ENCODE measurements at places on chromosomes 12 and 14.

DNA sequence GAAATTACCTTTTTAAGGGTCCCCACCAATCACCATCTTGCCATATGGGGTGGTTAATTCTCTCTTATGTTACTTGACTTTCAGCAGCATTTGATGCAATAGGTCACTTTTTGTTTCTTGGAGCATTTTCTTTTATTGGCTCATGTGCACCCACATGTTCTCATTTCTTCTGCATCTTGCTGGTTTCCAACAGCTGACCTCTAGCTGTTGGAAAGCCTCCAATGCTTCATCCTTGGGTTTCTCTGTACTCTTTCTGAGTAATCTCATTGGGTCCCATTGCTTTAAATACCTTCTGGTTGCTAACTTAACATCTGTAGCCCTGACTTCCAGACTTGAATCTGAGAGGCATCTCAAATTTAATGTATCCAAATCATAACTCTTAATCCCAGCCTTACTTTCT, 116.8 kb downstream of the CRADD start:
- DNase-seq, result no peak

- DNase-seq, result no peak
These were observed 33.9 kb upstream of the LTBP2 start for GRCh38 chr14:74645756-74646470.

GRCh38 chr12:46207644-46208043, 61.2 kb downstream of the SLC38A1 start:
- DNase-seq, result no peak

DNA sequence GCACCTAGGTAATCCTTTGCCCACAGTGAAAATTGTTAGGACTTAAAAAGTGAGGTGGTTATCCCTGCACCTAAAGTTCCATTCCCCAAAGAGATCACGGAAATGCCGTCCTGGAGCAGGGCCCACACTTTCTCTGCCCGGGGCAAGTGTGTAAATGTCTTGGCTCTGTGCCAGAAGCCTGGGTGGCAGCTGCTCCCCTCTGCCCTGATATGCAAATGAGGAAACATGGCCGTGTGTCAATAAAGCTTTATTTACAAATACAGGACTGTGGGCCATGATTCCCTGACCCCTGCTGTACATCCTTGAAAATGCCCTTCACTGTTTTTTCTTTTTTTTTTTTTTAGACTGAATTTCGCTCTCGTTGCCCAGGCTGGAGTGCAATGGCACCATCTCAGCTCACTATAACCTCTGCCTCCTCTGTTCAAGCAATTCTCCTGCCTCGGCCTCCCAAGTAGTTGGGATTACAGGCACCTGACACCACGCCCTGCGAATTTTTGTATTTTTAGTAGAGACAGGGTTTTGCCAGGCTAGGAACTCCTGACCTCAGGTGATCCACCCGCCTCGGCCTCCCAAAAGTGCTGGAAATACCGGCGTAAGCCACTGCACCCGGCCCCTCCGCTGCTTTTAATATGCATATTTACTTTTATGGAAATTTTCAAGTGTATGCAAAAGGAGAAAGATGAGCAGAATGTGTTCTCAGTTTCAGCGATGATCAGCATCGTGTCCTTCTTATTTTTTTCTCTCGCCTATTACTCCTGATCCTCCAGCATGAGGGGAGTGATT, 75.5 kb downstream of the GALNT9 start:
- DNase-seq, result peak; percentile 44

- DNase-seq, result no peak
These were observed 13.6 kb downstream of the ABCD2 start for GRCh38 chr12:39605996-39606395.

- no peak for DNase-seq
These were observed 98.6 kb downstream of the CACNA1C start for GRCh38 chr12:2151391-2151790.

- no peak for DNase-seq
These were observed 105.8 kb downstream of the SPTSSA start for GRCh38 chr14:34356264-34356654.

DNA sequence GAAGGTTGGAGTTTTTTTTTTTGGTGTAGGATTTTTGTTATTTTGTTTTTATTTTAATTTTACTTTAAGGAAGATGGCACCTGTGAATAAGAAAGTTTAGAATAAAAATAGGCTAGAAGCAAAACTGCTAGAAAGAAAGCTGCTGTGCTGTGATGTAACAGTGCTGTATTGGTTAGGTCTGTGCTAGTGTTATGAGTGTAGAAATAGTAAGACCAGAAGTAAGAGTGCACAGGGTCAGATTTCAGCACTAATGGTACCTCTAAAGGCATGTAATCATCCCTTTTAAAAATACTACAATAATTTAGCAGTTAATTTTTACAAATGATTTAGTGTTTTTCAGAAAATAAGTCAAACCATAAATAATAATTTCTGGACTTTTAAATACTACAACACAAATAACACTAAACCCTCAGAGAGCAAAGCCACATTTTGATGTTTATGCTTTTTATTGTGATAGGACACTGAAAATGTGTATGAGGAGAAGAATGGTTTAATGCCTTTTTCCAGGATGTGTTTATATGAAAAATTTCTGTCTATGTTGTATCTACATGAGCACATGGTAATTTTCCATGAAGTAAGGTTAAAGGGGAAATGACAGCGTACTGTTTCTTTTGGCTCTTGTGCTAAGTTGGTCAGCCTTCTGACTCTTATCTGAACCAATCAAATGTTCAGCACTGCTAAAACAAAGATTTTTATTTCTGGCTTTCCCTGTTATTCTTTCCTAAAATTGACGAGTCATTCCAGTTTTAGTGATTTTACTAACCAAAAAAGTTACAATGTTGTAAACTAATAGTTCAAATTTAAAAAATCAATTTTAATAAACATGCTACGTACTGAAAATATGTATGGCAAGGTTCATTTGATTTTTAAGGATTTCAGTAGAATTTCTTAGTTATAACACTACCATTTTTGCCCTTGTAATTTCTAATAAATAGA, 96.1 kb downstream of the PPHLN1 start:
- DNase-seq, result peak; percentile 16

- no peak for DNase-seq
These were observed 1.3 kb downstream of the FBXO33 start for GRCh38 chr14:39430762-39431415.

- no peak for DNase-seq
These were observed 553.0 kb downstream of the SLC16A7 start for GRCh38 chr12:60148831-60149230.

DNA sequence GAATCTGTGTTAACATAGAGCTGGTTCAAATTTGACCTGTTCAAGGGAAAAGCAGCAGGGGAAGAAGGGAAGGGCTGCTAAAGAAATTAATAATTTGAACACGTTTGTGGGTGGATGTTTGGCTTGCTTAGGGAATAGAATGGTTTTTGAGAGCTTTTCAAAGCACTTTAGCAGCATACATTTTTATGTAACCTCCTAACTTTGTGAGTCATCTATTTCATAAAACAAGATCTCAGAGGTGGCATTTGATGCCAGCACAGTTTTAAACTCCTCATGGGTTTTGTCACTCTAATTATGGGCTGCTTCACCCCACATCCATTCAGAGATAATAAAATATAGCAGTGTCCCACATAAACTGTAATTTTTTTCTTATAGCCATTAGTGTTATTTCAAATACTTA, 143.8 kb downstream of the ACSS3 start:
- DNase-seq, result no peak

- no peak for DNase-seq
These were observed 292.6 kb upstream of the SYT1 start for GRCh38 chr12:78571953-78572352.

GRCh38 chr14:103020271-103021170, 36.8 kb downstream of the CDC42BPB start:
- DNase-seq, result no peak

GRCh38 chr12:28998662-28999120, 150.4 kb upstream of the FAR2 start:
- DNase-seq, result peak; percentile 37

DNA sequence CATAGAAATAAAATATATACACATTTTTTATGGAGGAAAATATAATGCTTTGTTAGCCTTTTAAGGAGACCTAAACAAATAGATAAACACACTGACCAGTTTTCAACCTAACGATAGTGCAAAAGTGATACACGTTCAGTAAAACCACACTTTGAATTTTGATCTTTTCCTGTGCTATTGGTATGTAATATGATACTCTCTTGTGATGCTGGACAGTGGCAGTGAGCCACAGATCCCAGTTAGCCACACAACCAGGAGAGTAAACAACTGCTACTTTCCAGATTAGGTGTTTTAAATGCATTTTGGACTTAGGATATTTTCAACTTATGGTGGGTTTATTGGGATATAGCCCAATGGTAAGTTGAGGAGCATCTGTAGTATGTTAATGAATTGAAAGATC, 243.1 kb downstream of the ERC1 start:
- DNase-seq, result no peak

DNA sequence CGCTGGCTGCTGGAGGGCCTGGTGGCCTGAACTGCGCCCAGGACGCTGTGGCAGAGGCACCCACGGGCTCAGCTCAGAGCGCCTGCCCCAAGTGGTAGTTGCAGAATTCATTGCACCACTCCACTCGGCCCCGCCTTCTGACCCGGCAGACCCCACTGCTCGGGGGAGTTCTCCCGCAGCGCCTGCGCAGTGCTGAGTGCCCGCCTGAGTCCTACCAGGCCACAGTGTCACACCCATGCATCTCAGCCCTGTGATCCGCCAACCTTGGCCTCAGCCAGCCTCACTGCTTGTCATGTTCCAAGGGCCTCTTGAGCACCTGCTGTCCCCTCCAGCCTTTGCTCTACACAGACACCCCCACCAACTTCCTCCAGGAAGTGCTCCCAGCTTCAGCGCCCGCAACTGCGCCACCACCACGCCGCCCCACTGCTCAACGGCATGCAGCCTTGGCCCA, 12.2 kb downstream of the DEGS2 start:
- DNase-seq, result peak; percentile 83

GRCh38 chr12:90520002-90520734, 434.8 kb downstream of the CCER1 start:
- no peak for DNase-seq

DNA sequence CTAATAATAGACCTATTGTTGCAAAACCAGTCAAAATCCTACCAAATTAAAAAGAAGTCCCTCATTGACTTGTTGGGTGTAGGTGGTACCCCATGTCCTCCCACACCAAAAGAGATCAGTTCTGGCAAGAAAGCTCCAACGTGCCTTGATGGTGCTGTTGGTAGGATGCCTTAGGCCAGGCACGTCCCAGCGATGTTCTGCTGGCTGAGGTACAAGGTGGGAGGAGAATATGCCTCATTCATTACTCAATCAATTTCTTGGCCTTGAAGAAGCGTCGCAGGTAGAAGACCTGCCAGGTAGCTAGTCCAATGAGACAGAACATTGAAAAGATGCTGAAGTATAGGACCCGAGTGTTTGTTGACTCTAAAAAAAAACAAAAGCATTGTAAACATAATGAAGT, 7.8 kb upstream of the NEK9 start:
- DNase-seq, result no peak

- no peak for DNase-seq
These were observed 566.0 kb upstream of the USP15 start for GRCh38 chr12:61694214-61694613.

DNA sequence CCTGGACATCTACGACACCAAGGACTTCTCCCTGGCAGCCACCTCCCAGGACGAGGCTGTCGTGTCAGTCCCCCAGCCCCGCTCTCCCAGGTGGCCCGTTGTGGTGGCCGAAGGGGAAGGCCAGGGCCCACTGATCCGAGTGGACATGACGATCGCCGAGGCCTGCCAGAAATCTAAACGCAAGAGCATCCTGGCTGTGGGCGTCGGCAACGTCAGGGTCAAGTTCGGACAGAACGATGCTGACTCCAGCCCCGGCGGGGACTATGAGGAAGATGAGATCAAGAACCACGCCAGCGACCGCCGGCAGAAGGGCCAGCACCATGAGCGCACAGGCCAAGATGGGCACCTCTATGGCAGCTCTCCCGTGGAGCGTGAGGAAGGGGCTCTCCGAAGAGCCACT, 118.6 kb downstream of the SLC15A4 start:
- no peak for DNase-seq

GRCh38 chr14:95011445-95012006, 145.8 kb downstream of the DICER1 start:
- DNase-seq, result no peak

GRCh38 chr12:48024735-48025134, 20.5 kb upstream of the COL2A1 start:
- no peak for DNase-seq

GRCh38 chr14:74927225-74927624, 4.2 kb upstream of the RPS6KL1 start:
- no peak for DNase-seq

- no peak for DNase-seq
These were observed 13.1 kb upstream of the RIN3 start for GRCh38 chr14:92500491-92500941.

DNA sequence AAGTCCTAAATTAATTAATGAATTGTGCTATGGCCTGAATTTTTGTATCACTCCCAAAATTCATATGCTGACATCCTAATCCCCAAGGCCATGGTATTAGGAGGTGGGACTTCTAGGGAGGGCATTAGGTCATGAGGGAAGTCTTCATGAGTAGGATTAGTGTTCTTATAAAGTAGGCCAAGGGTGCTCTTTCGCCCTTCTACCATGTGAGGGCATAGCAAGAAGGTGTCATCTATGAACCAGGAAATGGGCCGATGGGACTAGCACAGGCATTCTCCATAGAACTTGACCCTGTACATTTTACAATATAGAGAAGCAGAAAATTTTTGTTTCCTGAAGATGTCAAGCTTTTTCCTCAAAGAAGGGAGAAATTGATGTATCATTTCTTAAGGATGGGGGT, 12.5 kb downstream of the SYT10 start:
- no peak for DNase-seq

GRCh38 chr12:70853326-70853725, 67.2 kb downstream of the PTPRR start:
- peak; percentile 86 for DNase-seq

- DNase-seq, result no peak
These were observed 1598.0 kb upstream of the TMEM132C start for GRCh38 chr12:126668961-126669360.

- peak; percentile 59 for DNase-seq
These were observed 91.9 kb downstream of the TMEM30B start for GRCh38 chr14:61188978-61189808.

- DNase-seq, result no peak
These were observed 94.6 kb downstream of the DACT1 start for GRCh38 chr14:58732387-58732786.

GRCh38 chr14:35534208-35534872, 376 bp downstream of the INSM2 start:
- DNase-seq, result no peak

- no peak for DNase-seq
These were observed 91.3 kb downstream of the PHETA1 start for GRCh38 chr12:111277570-111277969.

GRCh38 chr12:3329361-3329760, 161.6 kb upstream of the PRMT8 start:
- no peak for DNase-seq

GRCh38 chr12:105548626-105549025, 218.1 kb downstream of the C12orf75 start:
- no peak for DNase-seq
